ENCODE measurements at places on chromosomes 2 and 18.

- no peak for DNase-seq
Measured at GRCh38 chr18:59752666-59753065, 55.4 kb upstream of the CCBE1 start.

GRCh38 chr2:207135801-207136457 is 29.8 kb downstream of the KLF7 start:
- no peak for DNase-seq

DNA sequence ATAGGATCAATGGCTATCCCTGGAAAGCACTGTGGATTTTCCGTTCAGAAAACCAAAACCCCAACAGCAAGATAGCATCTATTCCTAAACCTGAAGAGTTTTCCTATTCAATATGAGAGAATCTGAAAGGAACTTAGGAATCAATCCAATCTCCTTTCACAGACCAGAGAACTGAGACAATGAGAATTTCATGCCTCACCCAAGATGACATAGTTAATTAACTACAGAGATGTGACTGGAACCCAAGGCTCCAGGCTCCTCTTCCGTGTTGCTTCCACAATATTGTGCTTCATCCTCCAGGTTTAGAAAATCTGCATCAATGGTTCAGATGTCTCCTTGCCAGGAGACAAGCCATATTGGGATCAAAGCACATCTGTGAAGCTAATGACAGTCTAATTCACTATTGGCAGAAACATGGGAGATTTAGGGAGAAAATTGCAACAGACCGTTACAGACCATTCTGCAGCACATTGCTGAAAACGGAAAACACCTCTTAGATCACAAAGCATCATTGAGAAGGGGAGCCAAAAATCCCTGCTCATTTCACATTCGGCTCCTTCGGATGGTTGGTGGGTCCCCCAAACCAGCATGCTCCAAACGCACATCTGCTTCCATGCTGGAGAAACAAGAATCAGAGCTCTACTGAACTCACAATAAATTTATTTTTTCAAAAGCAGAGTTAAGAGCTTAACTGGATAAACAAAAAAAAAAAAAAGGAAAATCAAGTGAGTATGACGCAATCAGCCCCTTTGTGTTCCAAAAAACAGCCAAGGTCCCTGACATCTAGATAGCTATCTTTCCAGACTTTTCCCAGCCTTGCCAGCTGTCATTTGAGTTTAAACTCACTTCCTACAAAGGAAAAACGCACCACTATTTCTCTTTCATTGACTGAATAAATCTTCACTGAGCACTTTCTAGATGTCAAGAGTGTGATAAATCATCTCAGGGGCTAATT is 290.3 kb downstream of the C1D start:
- DNase-seq, result no peak

DNA sequence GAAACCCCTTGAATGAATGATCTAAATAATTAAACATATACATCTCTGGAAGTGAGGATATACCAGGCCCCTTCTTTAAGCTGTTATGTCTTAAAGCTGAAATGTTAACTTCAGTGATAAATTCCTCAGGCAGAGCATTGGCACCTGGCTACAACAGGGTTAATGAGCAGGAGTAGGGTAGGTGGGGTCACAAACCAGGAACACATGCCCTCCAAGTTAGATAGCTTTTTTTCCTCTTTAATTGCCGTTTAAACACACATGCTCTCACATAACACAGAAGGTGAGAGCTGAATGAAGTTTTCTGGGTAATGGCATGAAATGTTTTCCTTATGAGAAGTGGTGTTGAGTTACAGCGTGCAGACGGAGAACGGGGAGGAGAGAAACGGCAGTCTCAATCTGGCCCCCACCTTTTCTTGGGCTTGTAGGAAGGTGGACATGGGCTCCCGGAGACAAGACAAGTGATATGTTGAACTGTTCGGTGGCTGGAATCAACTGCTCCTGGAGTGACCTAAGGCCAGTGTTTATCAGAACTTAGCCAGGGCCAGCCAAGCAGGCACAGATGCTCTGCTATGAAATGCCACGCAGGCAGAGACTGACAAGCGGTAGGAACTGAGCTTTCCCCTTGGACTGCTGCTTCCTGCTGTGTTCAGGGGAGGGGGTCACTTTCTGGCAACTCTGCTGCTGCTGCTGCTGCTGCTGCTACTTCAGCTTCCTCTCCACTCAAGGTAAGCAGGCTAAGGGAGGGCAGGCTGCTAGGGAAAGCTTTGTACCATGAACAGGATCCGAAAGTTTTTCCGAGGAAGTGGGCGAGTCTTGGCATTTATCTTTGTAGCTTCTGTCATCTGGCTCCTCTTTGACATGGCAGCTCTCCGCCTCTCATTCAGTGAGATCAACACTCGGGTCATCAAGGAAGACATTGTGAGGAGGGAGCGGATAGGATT is at the start of gene GALNT5:
Gene GALNT5 (plus strand): TSS at position 394 of the 941 bp plus-strand sequence. CDS start 378 bp downstream, at position 772.
- no peak for DNase-seq

- no peak for DNase-seq
Measured at GRCh38 chr2:240813231-240813921, 6.6 kb downstream of the KIF1A start.

- DNase-seq, result no peak
Measured at GRCh38 chr18:57441071-57441794, 6.1 kb downstream of the ONECUT2 start.

DNA sequence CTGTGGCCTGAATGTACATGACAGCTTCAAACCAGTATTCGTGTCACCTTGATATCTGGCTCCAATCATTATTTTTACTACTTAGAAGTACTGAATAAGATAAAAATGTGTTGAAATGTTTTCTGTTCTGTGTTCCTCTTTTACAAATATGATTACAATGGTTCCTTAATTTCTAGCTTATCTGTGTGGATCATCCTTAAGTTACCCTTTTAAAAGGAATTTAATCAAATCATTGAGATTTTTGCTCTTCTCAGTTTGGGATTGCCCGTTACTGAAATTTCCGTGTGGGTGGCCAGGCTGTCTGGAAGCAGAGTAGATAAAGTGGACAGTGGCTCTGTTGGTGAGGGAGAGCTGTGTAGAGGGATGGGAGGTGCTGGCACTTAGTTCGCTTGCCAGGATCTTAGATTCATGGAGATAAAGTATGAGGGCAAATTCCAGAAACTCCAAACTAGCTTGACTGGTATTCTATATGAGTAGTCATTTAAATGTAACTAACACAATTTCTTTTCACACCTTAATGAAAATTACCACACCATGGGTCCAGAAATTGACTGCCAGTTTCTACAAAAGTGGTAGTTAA is 27.4 kb upstream of the SAG start:
- DNase-seq, result no peak

DNA sequence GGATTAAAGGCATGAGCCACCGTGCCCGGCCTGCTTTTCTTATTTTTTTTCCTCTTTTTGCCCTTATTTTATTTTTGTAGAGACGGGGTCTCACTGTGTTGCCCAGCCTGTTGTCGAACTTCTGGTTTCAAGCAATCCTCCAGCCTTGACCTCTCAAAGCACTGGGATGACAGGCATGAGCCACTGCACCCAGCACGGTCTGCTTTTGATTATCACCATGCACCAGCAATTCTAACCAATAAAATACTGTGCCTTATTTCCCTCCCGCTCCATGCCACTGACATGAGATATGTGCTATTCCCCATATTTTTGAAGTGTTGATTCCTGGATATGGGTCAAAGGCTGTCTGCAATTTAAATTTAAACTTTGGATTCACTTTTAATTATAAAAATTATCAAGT is 42.9 kb downstream of the ACYP2 start:
- no peak for DNase-seq

DNA sequence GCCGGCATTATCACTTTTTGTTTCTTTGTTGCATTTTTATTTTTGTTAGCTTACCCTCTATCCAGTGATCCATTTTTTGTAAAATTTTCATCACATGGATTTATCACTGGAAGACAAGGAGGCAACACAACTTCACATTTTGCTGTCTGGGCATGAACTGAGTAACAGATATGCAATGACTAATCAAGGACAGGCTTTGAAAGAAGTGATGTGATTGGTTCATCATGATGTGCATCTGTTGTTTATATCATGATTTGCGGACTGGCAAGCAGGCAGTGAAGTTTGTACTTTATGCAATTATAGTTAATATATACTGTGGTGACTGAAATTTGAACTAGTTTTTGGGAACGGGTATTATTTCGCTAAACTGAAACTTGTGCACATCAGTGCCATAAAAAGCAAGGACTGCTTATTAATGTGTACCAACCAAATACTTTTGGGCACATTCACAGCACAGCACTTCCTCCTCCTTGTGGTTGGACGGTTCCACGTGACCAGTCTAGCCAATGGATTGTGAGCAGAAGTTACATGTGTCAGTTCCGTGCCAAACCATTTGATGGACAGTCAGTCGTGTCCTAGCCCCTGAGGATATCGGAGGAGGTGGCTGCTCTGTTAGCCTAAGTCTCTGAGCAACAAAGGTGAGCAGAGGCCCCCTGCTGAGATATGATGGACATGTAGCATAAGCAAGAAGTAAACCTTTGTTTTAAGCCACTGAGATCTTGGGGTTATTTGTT is 201.4 kb upstream of the SIX2 start:
- no peak for DNase-seq

GRCh38 chr18:75823471-75823870 is 396.0 kb upstream of the SMIM21 start:
- no peak for DNase-seq

- no peak for DNase-seq
Measured at GRCh38 chr2:141692829-141693228, 438.0 kb downstream of the LRP1B start.

DNA sequence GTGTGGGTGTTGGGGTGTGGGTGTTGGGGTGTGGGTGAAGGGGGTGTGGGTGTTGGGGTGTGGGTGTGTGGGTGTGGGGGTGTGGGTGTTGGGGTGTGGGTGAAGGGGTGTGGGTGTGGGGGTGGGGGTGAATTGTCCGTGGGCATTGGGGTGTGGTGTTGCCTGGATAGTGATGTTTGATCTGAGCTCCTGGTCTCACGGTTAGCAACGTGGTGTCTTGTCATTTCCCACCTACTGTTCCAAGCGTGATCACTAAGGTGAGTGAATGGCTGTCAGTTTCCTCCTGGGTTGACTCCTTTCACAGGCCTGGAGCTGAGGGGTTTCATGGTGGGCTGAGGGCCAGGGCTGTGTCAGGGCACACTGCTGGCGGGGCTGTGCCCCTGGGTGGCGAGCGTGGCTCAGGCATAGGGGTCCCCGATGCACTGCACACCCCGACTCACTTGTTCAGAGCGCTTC is 27.2 kb downstream of the RTP5 start:
- DNase-seq, result no peak

GRCh38 chr2:52386433-52387030 is 1354.6 kb upstream of the NRXN1 start:
- DNase-seq, result no peak

DNA sequence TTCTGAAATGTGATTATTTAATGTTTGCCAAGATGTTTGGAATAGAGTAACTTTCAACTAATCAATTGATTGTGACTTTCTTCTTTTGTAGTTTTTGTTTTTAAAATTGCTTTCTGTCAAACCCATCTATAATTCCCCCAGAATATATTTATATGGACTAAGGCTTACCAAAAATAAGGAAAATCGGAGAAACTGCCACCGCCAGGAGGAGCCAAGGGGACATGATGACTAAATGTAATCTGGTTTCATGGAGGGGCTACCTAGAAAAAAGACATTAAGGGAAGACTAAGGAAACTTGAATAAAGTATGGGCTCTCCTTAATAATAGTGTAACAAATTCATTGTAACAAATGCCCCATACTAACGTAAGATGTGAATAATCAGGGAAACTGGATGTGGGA is 19.5 kb downstream of the BOLA3 start:
- no peak for DNase-seq

GRCh38 chr2:204533629-204534370 is 11.5 kb upstream of the PARD3B start:
- no peak for DNase-seq

GRCh38 chr18:21833604-21834298 is 93.2 kb downstream of the MIB1 start:
- no peak for DNase-seq

DNA sequence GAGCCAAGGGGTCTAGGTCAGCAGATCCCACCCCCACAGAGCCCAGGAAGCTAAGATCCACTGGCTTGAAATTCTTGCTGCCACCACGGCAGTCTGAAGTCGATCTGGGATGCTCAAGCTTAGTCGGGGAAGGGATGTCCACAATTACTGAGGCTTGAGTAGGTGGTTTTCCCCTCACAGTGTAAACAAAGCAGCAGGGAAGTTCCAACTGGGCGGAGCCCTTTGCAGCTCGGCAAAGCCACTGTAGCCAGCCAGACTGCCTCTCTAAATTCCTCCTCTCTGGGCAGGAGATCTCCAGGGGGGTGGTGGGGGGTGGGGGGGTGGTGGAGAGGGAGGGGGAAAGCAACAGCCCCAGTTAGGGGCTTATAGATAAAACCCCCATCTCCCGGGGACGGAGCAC is 419.5 kb downstream of the NUP35 start:
- DNase-seq, result no peak

GRCh38 chr2:140344838-140345237 is 1564.6 kb upstream of the NXPH2 start:
- DNase-seq, result no peak

- DNase-seq, result peak; percentile 67
Measured at GRCh38 chr2:75199428-75200011, at the start of gene TACR1. TSS of gene TACR1 (minus strand) at chr2:75199520. CDS start at chr2:75198934, 586 bp downstream.

DNA sequence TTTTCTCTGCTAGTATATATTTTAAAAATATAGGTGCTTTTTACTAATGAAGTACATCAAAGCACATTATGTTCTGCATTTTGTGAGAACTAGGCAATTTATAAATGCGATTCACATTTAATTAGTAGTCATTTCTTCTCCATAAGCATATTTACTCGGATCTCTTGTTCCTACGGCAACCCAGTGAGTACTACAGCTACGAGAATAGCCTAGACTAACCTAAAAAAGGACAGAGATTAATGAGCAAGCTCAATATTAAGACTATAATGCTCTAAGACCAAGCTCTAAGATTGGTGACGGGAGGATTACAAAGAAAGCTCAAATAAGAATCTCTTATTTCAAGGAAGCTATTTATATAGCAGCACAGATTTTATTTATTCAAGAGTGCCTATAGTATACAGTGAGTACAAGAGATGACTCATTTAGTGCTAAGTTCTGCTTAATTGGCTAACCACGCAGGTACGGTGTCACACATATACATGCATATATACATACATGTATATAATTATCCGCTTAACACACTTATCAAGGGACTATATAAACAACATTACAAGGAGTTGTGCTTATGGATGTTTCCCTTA is 364.7 kb downstream of the GPD2 start:
- DNase-seq, result no peak

GRCh38 chr18:4789506-4789905 is 334.4 kb upstream of the DLGAP1 start:
- DNase-seq, result no peak

GRCh38 chr2:44939106-44940048 is 2.1 kb upstream of the SIX3 start:
- no peak for DNase-seq

GRCh38 chr18:13603304-13604019 is 122.9 kb downstream of the FAM210A start:
- no peak for DNase-seq
